Vagina (tissue), 2 donors: ENCODE measurements at places on chromosomes 12 and 14.
A peak's percentile ranks its signal among the peaks of the same experiment; 100 is the strongest.

DNA sequence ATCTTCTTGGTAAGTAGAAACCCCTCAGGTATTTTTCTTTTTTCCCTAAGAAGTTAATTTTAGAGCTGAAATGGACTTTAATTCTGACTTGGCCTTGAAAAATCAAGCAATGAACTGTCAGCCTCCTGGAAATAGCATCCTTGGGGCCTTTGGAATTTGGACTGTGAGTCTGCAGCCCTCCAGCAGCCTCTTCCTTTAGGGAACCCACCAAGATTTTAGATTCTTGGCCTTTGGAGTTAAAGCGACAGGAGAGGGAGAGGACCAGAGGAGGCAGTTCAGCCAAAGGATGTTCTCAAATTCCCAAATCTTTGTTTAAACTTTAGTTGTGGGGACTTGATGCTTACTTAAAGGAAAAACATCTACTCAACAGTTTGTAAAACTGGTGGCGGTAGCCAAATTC, 288.6 kb downstream of the AACS start:
- DNase-seq: no peak

GRCh38 chr14:103882503-103883262, 35.3 kb upstream of the PPP1R13B start:
- no peak for DNase-seq

GRCh38 chr14:72946491-72946890, 20.2 kb downstream of the DCAF4 start:
- no peak for DNase-seq

- no peak for DNase-seq
Measured at GRCh38 chr14:93044121-93044520, 71.6 kb downstream of the ITPK1 start.

DNA sequence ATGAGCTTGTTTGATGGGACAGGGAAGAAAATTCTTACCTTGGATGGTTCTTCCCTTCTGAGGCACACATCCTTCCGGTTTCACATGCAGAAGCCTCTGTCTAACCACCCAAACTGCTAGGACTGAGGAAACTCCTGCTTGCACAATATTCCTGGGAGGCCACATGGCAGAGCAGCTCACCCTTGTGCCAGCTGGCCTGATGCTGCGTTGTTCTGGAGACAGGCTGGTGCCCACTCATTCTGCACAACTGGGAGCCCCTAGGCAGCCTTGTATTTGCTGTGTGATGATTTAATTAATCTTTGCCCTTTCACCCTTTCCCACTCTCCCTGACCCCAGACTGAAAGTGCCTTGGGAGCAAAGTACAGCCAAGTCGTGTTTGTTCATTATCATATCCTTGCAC, 130.8 kb downstream of the RTN1 start:
- no peak for DNase-seq

DNA sequence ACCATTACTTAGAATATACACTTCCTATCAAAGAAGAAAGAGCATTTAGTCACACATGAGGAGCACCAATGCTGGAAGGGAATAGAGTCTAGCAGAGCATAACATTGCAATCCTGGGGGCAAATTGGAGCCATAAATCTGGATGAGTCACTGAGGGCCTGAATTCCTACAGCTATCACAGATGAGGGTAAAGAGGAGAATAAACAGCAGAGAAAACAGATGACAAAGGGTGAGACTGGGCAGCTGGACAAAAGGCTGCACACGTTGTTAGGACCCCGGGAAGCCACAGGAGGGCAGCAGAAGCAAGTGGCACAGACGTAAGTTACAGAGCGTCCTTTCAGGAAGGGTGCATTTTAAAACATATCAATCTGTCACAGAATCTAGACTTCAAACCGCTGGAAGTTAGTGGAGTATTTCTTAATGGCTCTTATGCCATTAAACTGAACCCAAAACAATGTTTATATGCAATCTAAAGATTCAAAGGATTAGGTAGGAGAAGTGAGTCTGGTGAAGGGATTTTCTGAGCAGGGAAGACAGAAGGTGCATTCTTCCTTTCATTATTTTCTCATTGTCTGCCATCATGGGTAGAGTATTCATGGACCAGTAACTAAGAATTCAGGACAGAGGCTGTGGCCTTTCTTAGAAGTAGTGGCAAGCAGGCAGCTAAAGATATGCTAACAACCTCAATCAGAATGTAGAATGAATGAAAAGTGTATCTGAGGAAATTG, 159.8 kb upstream of the DAAM1 start:
- DNase-seq: no peak

DNA sequence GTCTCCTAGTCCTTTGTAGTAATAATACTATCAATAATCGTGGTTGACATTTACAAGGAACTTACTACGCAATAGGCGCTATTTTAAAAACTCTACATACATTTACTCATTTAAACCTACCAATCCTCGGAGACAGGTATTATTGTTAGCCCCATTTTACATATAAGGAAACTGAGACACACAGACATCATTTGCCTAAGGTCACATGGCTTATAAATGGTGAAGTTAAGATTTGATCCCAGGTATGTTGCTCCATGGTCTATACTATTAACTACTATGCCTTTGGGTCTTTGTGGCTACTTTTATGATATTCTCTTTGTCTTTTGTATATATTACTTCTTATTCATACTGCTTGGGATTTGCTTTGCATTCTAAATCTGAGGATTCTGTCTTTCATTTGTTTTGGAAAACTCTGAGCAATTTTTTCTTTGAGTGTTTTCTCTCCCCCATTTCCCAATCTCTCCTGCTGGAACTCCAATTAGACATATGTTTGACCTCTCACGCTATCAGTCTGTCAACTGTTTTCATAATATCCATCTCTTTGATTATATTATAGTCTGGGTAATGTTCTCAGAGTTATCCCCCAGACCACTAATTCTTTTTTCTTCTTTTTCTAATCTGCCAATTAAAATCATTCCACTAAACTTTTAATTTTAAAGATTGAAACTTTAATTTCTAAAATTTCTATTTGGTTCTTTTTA, 10.9 kb downstream of the NT5DC3 start:
- no peak for DNase-seq

DNA sequence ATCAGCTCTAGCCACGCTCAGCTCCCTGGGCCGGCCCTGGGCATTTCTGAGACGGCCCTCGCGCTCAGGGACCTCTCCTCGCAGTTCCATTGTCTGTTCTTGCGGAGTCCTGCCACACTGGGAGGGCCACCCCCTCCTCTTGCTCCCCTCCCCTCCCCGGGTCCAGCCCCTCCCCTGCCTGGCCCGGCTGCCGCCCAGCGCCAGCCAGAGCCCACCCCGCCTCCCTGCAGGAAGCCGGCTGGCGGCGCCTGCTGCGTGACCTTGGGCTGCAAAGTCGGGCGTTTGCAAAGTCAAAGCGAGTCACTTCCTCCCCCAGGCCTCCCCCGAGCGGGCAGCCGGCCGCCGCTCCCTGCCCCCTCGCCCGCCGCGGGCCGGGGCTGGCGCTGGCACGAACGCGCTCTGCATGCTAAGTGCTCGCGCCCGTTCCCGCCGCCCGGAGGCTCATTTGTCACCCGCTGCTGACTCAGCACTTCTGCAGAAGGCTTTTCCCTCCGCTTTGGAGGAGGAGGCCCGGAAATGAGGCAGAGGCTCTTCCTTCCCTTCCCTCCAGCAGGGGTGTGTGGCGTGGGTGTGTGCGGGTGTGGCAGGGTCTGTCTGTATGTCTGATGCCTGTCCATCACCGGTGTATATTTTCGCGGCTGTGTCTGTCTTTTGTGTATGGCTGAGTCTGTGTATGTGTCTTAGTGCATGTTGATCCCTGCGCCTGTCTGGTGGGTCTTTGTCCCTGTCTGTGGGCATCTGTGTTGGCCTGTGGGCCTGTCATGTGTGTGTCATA, 72.0 kb downstream of the IRF2BPL start:
- no peak for DNase-seq

DNA sequence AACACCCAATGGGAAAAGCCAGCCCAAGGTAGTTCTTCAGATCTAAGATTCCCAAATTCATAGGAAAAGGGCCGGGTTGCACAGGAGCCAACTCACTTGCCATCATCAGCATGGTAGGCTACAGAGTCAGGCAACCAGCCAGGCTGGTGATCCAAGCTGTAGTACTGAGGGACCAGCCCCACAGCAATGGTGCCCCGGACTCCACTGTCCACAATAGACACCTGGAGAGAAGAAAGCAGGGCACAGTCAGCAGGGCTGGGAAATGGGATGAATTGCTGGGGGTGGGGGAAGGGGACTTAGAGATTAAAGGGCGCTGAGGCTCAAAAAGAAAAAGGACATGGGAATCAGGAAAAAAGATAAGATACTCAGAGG, 4.2 kb downstream of the SPRYD3 start:
- no peak for DNase-seq

DNA sequence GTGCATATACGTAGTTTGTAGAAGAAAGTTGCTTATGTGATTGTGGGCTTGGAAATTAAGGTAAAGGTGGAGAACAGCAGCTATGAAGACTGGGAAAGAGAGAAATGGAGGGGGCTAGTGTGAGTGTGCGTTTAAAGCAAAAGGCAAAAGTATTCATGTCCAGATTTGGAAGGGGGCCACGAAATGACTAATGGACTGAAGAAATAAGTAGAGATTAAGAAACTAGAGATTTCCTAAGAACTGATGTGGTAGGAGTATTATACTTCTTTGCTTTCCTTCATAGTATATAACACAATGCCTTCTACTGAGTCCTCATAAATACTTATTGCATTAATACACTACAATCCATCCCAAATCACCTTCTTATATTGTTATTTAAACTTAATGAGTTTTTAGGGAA, 298.6 kb upstream of the NOVA1 start:
- no peak for DNase-seq

GRCh38 chr12:57216921-57217879, 606 bp downstream of the NXPH4 start:
- DNase-seq: no peak

GRCh38 chr12:64680235-64680634, 69.9 kb downstream of the RASSF3 start:
- no peak for DNase-seq

DNA sequence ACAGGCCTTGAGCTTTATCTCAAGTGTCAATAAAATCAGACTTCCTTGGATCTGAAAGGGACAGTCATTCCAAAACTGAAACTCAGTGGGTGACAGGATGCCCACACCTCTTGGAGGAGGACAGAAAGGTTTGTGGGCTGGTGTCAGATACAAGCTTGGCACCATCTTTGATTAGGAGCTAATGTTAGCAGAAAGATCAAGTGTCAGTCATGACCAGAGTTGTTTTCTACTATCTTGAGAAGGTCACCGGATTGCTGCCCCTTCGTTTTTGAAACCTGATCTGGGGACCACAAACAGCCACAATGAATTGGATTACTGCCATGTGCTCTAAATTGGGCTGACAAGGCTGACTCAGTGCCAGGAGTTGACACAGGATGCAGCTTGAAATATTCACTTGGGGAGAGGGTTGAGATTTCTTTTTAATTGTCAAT, 88.3 kb downstream of the OTOGL start:
- no peak for DNase-seq

DNA sequence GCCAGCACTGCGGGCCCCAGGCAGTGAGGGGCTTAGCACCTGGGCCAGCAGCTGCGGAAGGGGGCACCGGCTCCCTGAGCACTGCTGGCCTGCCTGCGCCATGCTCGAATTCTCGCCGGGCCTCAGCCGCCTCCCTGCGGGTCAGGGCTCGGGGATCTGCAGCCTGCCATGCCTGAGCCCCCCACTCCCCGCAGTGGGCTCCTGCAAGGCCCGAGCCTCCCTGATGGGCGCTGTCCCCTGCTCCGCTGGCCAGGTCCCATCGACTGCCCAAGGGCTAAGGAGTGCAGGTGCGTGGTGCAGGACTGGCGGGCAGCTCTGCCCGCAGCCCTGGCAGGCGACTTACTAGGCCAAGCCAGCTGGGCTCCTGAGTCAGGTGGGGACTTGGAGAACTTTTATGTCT, 133.3 kb upstream of the LMNTD1 start:
- DNase-seq: no peak

- DNase-seq: peak; percentile 93
Measured at GRCh38 chr12:42705863-42706262, 116.3 kb upstream of the PRICKLE1 start.

- no peak for DNase-seq
Measured at GRCh38 chr14:104929268-104930230, 4.9 kb downstream of the PLD4 start.

DNA sequence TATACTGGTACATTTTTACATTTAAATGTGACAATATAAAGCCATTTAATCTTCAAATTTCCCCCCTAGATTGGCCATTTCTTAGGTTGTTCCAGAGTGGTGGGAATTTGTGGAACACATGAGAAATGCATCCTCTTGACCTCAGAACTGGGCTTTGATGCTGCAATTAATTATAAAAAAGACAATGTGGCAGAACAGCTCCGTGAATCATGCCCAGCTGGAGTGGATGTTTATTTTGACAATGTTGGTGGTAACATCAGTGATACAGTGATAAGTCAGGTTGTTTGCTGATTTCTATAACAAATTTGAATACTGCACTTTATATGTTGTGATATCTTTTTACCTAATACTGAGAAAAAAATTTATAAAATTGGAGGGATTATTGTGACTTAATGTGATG, 7.6 kb upstream of the ZNF410 start:
- no peak for DNase-seq

GRCh38 chr12:2431810-2432209, 363.0 kb upstream of the FKBP4 start:
- no peak for DNase-seq

DNA sequence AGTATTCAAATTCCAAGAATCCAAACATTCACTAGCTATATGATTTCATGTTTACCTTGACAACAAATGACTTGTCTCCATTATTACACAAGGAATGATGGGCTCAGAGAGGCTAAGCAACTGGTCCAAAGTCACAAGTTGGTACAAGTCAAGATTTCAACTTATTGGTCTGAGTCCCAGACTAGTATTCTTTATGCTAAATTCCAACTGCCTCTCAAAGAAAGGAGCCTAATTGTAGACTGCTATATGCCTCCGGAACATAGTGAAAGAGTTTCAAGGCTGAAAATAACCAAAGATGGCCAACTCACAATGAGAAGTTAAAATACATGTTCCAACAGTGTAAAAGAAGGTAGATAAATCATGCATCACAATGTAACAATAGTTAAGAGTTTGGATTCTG, 7.5 kb downstream of the BTG1 start:
- no peak for DNase-seq

GRCh38 chr12:2959505-2960389, 550 bp downstream of the TEAD4 start:
- DNase-seq: no peak

GRCh38 chr14:34087571-34087970, 136.7 kb upstream of the EGLN3 start:
- no peak for DNase-seq

GRCh38 chr14:34649344-34649743, 19.4 kb upstream of the SNX6 start:
- DNase-seq: no peak
